ENCODE measurements at places on chromosomes 5 and 9.
A peak's percentile ranks its signal among the peaks of the same experiment; 100 is the strongest.

GRCh38 chr5:146388386-146388785 is 49.7 kb downstream of the POU4F3 start:
- no peak overlapping the region for H3K27ac ChIP-seq
- H3K36me3 ChIP-seq: no peaks in the 10 kb centered on the region
- no peaks in the 10 kb centered on the region for H3K4me1 ChIP-seq
- no peak overlapping the region for H3K4me3 ChIP-seq
- DNase-seq: no peak

GRCh38 chr5:43396762-43397304 is 15.4 kb downstream of the CCL28 start:
- H3K27me3 ChIP-seq: no peaks in the 10 kb centered on the region
- peak overlapping the region; percentile 90 for H3K27ac ChIP-seq
- DNase-seq: peak; percentile 40
- peaks cover 2% of the 10 kb centered on the region for H3K36me3 ChIP-seq
- peak overlapping the region; percentile 92 for H3K4me3 ChIP-seq

GRCh38 chr5:130289132-130290088 is 385.1 kb downstream of the CHSY3 start:
- H3K27me3 ChIP-seq: no peaks in the 10 kb centered on the region
- no peak overlapping the region for H3K27ac ChIP-seq
- no peak for DNase-seq
- H3K36me3 ChIP-seq: no peaks in the 10 kb centered on the region

DNA sequence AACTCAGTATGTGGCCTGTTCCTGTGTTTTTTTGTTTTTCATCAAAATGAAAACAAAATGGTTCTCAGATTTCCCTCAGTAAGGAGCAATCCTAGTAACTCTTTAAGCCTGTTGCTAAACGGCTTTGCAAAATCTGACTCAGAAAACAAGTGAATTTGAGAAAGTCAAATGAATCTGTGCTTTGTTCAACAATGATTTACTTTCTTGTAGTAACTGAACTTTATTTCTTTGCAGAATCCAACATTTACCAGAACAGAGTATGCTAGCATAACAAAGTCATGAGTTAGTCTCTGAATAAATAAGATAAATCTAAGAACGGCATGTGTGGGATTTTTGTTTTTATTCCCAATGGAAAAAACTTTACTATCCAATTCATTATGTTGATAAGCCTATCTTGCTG is 93.8 kb downstream of the OXCT1 start:
- no peaks in the 10 kb centered on the region for H3K27me3 ChIP-seq
- H3K27ac ChIP-seq: no peak overlapping the region
- H3K36me3 ChIP-seq: peaks cover 5% of the 10 kb centered on the region
- H3K4me1 ChIP-seq: peaks cover 15% of the 10 kb centered on the region

GRCh38 chr5:96287136-96287535 is 145.9 kb downstream of the PCSK1 start:
- no peak for DNase-seq
- H3K27ac ChIP-seq: no peak overlapping the region
- peaks cover 3% of the 10 kb centered on the region for H3K36me3 ChIP-seq
- H3K27me3 ChIP-seq: peaks cover 16% of the 10 kb centered on the region
- no peaks in the 10 kb centered on the region for H3K4me1 ChIP-seq

DNA sequence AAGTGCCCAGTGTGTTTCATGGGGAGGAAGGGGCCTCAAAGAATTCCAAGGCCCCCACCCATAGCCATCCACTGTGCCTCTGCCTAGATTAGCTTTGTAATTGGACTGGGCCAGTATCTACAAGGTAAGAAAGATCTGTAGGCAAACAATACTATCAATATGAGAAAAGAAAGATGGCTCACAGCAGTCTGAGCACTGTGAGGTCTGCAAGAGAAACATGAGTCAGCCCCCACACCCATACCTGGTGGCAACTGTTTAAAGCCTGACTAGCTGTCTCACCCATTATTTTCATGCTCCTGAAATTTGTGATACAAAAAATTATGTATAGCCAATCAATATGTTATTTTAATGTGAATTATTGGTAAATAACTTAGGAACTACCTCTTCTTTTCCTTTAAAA is 10.0 kb upstream of the ZNF483 start:
- no peaks in the 10 kb centered on the region for H3K36me3 ChIP-seq
- peaks cover 21% of the 10 kb centered on the region for H3K27me3 ChIP-seq
- no peak for DNase-seq
- no peak overlapping the region for H3K4me3 ChIP-seq
- H3K27ac ChIP-seq: no peak overlapping the region

GRCh38 chr5:171523781-171524180 is 104.3 kb downstream of the FGF18 start:
- no peak overlapping the region for H3K4me3 ChIP-seq
- H3K36me3 ChIP-seq: no peaks in the 10 kb centered on the region
- peaks cover 26% of the 10 kb centered on the region for H3K27me3 ChIP-seq
- no peak for DNase-seq
- H3K27ac ChIP-seq: no peak overlapping the region

DNA sequence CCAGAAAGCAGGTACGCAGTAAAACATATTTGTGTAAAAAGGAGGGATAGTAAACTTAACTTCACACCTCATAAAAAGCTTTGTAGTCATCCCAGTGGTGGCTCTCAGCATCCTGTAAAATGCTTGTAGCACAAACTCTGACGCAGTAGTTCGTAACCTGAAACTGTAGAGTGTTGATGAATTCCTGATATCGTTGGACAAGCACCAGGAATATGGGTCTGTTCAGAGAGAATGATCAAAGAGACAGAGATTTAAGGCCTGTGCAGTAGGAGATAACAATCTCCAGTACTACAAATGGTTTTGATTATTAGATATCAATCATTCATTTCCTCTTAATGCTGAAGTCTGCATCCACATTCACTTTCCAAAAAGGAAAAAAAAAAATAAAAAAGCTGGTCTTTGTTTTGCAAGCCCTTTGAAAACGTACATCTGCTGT is 148.5 kb downstream of the KIAA0825 start:
- H3K4me1 ChIP-seq: no peaks in the 10 kb centered on the region
- no peaks in the 10 kb centered on the region for H3K27me3 ChIP-seq
- no peak overlapping the region for H3K27ac ChIP-seq
- peaks cover 1% of the 10 kb centered on the region for H3K36me3 ChIP-seq

GRCh38 chr5:84779186-84779585 is 394.5 kb upstream of the EDIL3 start:
- H3K4me3 ChIP-seq: no peak overlapping the region
- H3K27ac ChIP-seq: no peak overlapping the region
- no peaks in the 10 kb centered on the region for H3K4me1 ChIP-seq
- no peaks in the 10 kb centered on the region for H3K36me3 ChIP-seq

DNA sequence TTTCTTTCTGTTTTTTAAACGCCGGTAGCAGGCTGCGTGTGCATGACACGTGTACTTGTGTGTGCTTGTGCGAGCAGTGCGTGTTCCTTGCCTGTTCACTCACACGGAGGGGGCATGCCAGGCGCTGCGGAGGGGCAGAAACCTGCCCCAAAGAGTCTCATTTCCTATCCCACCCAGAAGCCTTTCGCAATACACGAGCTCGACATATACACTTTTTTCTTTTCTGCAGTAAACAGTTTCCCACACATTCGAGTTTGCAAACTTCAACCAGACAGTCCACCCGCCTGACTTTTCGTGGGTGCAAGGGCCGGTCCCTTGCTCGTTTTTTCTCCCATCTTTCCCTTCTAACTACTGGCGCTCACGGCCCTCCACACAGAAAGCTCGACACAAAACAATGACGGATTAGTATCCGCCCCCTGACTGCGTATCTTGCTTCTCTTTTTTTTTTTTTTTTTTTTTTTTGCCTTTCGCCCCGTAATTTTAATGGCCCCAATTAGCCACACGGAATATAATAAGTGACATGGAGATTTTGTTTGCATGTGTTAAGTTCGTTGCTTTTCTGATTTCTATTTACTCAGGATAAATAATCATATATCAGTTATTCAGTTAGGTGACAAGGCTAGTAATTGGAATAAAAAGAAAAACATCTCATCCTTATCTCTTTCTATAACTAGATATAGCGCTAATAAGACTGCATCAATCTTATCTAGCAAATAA is 5.3 kb upstream of the OTP start:
- H3K4me1 ChIP-seq: peaks cover 22% of the 10 kb centered on the region
- H3K27me3 ChIP-seq: peaks cover 96% of the 10 kb centered on the region
- no peak overlapping the region for H3K27ac ChIP-seq
- no peak overlapping the region for H3K4me3 ChIP-seq
- peaks cover 19% of the 10 kb centered on the region for H3K36me3 ChIP-seq

DNA sequence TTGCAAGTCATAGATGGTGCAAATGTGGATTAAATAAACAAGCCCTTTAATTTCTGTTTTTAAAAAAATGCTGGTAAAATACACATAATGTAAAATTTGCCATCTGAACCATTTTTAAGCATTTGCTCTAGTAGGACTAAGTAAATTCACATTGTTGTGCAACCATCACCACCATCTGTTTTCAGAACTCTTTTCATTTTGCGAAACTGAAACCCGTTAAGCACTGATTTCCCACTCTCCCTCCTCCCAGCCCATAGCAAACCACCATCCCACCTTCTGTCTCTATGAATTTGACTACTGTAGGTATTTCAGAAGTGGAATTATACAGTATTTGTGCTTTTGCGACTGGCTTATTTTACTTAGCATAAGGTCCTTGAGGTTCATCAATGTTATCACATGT is 103.3 kb upstream of the CNTLN start:
- DNase-seq: no peak
- no peaks in the 10 kb centered on the region for H3K36me3 ChIP-seq
- H3K27me3 ChIP-seq: no peaks in the 10 kb centered on the region
- H3K4me1 ChIP-seq: no peaks in the 10 kb centered on the region

- H3K4me3 ChIP-seq: no peak overlapping the region
- H3K27me3 ChIP-seq: no peaks in the 10 kb centered on the region
- H3K4me1 ChIP-seq: no peaks in the 10 kb centered on the region
- no peak overlapping the region for H3K27ac ChIP-seq
These were observed 367.2 kb downstream of the OSTF1 start for GRCh38 chr9:75455444-75455921.

DNA sequence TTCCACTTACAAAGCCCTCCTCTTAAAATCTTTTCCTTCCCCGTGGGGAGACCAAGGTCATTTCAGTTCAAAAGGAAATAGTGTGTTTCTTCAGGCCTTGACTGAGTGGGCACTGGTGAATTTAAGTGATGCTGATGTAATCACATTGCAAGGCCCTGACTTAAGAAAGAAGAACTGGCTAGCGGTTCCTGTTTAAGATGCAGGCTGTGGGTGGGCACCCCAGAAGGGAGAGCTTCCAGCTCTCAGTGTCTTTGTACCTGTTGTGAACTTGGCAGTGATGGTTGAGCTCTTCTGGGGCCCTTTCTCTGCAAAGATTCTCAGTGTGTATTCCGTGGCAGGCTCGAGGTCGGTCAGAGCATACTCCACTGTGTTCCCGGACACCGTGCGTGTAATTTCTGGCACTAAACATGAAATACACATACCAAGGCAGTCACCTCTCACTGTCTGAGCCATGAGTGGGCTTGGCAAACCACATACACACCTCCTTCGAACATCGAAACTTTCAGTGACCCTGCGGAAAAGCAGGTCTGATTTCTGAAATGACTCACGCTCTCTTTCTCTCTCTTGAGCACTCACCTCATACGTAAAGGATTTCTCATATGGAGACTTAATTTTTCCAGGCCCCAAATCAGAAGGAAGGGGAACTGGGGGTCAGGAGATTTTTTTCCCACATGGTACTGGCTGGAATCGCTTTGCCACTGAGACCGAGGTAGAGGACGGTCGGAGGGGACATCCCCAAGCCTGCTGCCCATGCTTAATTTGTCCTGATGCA is 81.9 kb downstream of the TNC start:
- H3K27ac ChIP-seq: peak overlapping the region; percentile 52
- no peaks in the 10 kb centered on the region for H3K27me3 ChIP-seq
- no peaks in the 10 kb centered on the region for H3K36me3 ChIP-seq
- no peak for DNase-seq
- peaks cover 12% of the 10 kb centered on the region for H3K4me1 ChIP-seq

GRCh38 chr9:127835991-127836516 is 18.4 kb downstream of the ENG start:
- H3K27ac ChIP-seq: no peak overlapping the region
- no peaks in the 10 kb centered on the region for H3K27me3 ChIP-seq
- H3K4me3 ChIP-seq: no peak overlapping the region

- no peak overlapping the region for H3K4me3 ChIP-seq
- no peaks in the 10 kb centered on the region for H3K4me1 ChIP-seq
- H3K36me3 ChIP-seq: no peaks in the 10 kb centered on the region
- H3K27me3 ChIP-seq: peaks cover 25% of the 10 kb centered on the region
These were observed 22.7 kb downstream of the CAMK2A start for GRCh38 chr5:150266871-150267291.

DNA sequence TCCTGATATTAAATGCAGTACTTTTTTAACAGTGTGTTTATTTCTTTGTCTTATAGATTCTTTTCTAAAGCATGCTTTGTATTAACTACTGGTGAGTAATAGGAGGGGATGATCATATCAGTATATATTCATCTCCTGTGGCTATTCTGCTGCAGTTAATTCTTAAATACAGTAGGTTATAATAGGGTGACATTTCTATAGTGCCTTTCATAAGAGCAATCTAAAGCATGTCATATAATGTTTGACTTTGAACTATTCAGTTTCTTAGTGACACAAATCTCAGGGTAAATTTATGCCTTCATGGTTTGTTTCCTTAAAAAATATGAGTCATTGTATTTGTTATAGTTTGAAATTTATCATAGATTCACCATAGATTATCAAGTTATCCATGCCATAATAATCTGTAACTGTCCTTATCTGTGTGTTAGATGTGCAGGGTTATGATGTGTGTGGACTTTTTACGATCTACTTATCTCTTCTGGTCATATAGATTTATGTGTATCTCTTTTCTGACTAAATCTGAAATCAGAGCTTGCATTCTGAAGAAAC is 1019.5 kb downstream of the NR2F1-AS1 start:
- H3K27ac ChIP-seq: no peak overlapping the region
- H3K4me3 ChIP-seq: no peak overlapping the region
- H3K27me3 ChIP-seq: no peaks in the 10 kb centered on the region
- DNase-seq: no peak
- H3K4me1 ChIP-seq: no peaks in the 10 kb centered on the region

DNA sequence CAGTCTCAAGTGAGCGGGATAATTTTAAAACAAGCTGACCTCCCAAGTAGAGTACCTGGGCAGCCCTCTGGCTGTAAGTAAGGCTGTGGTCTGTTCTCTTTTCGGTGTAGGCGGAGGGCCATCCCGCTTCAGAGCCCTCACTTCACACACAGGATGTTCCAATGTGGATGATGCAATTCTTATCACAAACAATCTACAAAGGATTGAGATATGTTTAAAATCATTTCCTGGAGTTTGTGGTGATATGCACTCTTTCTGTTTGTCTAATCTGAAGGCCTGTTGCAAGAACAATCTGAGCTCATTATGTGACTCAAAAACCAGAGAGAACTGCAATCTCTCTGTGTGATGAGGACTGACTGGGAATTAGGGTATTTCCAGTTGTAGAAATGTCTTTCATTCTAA is 42.5 kb downstream of the ITGA2 start:
- no peaks in the 10 kb centered on the region for H3K36me3 ChIP-seq
- H3K4me3 ChIP-seq: no peak overlapping the region
- no peaks in the 10 kb centered on the region for H3K4me1 ChIP-seq
- H3K27me3 ChIP-seq: no peaks in the 10 kb centered on the region

DNA sequence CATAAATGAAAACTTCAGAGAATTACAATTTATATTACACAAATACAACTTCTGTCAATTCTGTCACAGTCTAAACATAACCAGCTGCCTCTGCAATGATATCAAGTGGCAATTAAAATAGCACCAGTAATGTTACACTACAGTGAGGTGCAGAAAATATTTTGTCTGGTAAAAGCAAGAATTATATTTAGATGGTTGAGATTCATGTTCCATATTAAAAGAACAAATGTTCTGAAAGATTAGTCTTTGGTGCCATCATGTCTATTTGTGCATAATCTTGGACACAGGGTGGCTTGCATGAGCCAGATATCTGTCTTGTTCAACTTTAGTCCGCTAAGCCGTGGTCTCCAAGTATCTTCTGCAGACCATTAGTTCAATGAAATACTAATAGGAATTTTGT is 29.0 kb upstream of the PRR16 start:
- no peak overlapping the region for H3K4me3 ChIP-seq
- no peaks in the 10 kb centered on the region for H3K27me3 ChIP-seq
- no peak overlapping the region for H3K27ac ChIP-seq
- no peaks in the 10 kb centered on the region for H3K4me1 ChIP-seq
